NCI-H2171 treated with DMSO at 0.1 percent for 48 hours (cell line): ENCODE measurements at places on chromosomes 1 and 21.

DNA sequence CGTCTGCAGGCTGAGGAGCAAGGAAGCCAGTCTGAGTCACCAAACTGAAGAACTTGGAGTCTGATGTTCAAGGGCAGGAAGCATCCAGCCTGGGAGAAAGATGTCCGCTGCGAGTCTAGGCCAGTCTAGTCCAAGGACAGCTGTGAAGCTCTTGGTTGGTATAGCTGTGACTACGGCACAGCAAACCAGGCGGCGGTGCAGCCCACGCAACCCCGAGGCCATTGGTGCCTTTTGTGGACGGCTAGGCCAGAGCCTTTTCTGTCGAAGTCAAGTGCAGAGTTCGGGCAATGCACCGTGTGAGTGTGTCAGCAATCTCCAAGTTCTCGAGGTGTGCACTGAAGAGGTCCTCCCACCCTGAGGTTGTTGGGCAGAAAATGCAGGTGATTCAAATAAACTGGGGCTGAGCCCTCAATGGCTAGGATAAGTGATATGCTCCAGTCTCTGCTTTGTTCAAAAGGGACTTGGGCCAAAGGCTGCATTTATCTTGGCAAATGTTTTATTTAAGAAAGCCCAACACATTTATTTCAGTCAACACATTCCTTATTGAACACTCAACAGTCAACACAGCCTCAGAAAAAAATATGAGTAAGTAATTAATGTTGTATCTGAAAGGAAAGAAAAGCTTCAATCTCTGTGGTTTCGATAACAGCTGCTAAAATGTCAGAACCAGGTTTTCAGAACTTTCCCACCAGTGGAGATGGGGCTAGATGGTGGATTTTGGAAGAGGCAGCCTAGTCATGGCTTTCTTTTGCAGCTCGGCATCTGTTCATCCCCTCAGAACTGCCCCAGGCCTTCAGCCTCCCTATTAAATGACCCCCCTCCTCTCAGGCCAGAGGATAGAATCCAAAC lies 78.1 kb upstream of the COX20 start:
- DNase-seq, result no peak

GRCh38 chr1:26703478-26703877 lies 7.7 kb downstream of the ARID1A start:
- no peak for DNase-seq

- DNase-seq, result no peak
Measured at GRCh38 chr21:28356422-28356821, 636.3 kb downstream of the LTN1 start.

DNA sequence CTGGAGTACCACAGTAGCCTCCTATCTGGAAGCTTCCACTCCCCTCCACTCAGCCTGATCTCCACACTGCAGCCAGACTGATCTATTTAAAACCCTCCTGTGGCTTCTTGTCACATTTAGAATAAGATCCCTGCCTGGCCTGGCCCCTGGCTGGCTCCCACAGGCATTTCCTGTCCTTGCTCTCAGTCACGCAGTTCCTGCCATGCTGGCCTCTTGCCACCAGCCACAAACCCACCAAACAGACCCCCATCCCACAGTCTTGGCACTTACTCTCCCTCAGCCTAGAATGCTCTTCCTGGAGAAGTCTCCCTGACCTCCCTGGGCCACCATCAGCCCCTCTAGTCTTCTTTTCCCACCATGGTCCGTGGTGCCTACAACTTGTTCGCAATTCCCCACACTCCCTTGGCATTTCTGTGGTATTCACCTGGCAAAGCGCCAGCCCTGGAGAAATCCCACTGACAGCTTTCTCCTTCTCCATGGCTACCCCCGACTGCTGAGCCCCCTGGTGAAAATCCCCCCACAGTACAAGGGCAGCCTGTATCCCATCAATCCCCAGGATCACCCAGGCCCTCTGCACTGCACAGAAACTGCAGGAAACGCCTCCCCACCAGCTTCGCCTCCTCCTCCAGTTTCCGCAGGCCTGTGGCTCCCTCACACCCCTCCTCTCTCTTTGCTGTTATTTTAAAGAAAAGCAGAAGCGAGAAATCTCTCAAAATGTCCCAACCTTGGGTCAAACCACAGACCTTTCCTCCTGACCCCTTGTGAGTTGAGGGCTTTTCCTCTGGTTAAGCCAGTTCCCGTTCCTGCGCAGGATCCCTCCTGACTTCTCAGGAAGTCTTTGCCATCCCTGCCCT lies 94.5 kb downstream of the SYT2 start:
- DNase-seq, result no peak

- DNase-seq, result peak; percentile 90
Measured at GRCh38 chr1:82472489-82473131, 671.9 kb downstream of the ADGRL2 start.

DNA sequence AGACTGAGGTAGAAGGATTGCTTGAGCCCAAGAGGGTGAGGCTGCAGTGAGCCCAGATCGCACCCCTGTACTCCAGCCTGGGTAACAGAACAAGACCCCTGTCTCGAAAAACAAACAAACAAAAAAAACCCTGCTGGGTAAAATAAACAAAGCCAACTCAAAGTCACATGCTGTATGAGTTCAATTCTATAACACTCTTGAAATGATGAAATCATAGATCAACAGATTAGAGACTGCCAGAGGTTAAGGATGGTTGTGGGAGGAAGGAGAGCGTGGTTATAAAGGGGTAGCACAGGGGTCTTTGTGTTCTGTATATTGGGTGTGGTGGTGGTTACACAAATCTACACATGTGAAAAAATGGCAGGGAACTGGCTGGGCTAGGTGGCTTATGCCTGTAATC lies 62.5 kb downstream of the TAS1R2 start:
- no peak for DNase-seq

GRCh38 chr1:17912491-17912890 lies 157.4 kb downstream of the ACTL8 start:
- no peak for DNase-seq

DNA sequence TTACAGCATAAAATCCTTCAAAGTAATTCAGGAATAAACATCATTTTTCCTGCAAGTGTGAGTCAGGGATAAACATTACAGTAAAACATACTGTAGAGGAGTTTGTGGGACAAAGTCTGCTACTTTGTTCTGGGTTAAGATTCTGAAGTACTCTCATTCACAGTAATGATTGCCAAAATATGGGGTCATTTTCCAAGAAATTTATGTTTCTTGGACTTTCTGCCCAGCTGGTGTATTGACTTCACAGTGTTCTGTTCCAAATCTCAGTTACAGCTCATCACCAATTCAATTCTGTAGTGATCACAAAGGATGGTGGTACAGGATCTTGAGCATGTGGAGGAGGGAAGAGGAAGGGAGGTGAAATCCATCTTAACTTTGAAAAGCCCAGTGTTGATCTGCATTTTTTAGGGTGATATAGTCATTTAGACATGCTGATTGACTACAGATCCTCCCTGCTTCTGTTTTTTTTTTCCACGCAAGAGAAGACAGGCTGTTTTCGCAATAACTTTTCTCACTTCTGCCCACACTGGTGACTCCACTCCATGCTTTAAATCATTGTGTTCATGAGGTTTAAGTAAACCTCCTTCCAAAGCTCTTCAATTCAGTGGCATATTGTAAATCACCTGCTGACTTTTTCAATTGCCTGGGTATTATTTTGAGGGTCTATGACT lies 60.4 kb upstream of the C1orf53 start:
- no peak for DNase-seq

GRCh38 chr21:27406300-27407009 lies 439.6 kb upstream of the ADAMTS5 start:
- no peak for DNase-seq

DNA sequence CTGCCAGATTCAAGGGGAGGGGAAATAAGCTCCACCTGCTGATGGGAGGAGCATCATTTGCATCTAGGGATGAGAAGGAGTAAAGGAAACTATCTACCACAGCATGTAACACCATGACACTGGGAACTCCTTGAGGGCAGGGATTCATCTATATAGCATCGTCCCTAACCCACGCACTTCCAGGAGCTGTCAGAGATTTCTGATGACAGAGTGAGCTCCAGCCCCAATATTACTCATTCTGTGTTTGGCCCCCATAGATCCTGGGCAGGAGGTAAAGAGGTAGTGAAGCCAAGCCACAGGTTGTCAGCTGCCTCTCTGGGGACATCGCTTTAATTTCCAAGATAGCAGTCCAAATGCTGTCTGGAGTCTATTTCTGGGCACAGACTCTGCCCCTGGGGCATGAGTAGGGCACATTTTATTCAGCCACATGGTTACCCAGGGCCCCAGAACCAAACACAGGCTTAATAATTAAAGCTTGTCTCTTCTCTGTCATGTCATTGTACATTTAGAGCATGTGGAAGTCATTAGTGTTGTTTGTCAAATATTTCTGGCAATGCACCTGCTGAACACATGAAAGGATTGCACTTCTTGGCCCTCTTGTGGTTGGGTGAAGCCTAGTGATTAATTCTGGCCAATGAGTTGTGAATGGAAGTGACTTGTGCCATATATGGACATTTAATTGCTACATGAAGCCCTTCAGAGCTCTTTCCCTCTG lies 105.9 kb upstream of the POU3F1 start:
- DNase-seq, result peak; percentile 82

DNA sequence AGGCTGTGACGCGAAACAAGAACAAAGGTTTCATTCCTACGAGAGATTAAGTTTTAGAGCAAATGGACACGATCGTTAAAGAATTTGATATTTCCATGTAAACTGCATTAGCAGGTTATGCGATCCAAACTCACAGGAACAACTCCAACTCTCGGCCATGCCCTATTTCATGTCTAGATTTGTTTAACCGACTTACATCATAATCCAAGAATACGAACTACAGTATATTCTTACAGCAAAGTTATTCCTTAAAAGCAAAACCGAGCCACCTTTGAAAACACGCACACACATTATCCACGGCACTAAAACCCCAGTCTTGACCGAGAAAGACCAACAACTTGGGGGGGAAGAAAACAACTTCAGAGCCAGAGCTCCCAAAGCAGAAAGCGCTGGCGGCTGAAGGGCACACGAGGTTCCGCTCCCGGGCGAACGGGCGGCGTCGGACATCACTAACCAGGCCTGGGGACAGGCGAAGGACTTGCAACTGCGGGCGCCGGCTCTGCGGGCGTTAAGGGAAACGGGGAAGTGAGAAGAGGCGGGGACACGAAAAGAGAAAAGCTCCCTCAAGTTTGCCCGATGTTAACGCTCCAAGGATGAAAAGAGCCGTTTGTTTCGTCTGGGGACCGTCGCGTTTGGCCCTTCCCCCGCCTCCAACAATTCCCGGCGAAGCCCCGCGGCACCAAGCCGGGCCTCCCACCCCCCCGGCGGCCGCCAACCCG lies 690 bp downstream of the B3GALNT2 start:
- peak; percentile 55 for DNase-seq

DNA sequence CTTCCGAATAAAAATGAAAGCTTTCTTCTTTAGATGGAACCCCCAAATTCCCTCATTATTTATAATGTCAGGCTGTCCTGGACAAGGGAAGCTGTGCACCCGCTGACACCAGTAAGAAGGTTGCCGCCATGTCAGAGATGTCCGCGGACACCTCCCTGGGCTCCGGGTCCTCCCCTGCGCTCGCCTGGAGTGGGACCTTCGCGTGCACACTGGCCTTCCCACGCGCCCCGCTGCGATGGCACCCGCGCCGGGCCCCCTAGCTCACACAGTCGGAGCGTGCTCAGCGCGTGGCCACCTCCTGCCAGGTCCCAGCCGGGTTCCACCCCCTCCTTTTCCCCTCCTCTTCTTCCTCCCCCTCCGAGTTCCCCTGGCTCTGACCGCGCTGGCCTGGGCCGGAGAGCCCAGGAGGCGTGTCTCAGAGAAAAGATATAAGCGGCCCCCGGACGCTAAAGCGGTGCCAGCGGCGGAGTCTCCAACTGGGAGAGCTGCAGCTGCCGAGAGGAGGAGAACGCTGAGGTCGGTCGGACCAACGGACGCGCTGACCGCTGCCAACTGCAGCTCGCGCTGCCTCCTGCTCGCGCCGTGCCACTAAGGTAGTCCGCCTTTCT lies at the start of gene G0S2:
Gene G0S2, plus strand, starts transcription at position 456 of the 608 bp plus-strand sequence. CDS start 273 bp downstream, outside the sequence.
- no peak for DNase-seq

DNA sequence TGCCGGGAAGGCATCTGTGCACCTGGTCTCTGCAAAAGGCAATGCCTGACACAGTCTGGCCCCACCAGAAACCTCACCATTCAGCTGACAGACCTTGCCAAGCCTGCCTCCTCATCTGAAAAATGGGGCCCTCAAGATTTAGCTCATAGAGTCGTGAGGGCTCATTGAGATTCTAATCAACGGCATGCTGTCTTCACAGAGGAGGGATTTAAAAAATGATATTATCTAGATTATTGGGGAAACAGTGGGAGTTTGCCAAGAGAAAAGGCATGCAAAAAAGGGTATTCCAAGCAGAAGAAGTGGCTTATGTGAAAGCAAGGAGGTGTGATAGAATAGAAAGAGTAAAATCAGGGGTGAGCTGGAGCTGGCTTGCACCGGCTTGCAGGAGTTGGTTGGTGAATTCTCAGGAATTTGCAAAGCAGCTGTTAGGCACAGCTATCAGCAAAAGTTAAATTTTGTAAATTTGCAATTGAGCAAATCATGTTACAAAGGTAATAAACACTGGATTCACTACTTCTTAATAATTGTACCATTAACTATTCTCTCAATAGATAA lies 91.7 kb upstream of the WNT4 start:
- DNase-seq, result peak; percentile 61

- no peak for DNase-seq
Measured at GRCh38 chr1:5881526-5882222, 110.6 kb downstream of the NPHP4 start.

DNA sequence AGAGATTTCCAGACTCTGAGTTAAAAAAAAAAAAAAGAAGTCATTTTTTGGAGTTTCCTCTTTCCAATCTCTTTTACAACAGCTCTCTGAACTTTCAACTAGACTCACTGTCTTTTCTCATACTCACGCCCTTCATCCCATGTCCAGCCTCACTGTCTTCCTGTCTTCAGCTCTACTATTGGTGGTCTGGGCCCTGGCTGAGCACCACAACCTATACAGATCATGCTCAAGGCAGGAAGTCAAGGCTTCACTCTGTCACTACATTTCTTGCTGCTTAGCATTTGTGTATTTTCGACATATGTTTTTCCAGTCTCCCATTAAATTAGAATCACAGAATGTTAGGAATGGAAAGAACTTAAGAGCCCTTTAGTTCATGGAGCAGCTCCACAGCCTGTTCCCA lies 106.4 kb upstream of the PPP2R5A start:
- no peak for DNase-seq

- no peak for DNase-seq
Measured at GRCh38 chr1:82994616-82995263, 1004.2 kb downstream of the TTLL7 start.

DNA sequence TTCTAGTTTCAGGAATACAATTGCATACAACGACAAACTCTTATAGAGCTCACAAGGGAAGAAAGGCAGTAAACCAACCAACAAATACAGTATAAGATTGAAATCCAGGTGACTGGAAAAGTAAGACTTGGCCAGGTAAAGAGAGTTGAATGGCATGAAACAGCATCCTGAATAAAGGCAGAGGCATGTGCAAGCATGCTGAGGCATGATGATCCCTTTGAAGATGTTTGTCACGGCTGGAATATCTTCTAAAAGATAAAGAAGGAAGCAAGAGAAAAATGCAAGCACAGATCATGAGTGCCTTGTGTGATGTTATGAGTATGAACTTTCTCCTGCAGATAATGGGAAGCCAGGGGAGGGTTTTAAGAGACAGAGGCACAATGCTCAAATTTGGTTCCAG lies 83.3 kb upstream of the SPATA6 start:
- no peak for DNase-seq
